T-helper 17 cell (primary cell): ENCODE measurements at places on chromosomes 3 and 15. TPM values are rescaled to one million over a fixed set of nuclear protein-coding genes. Genes with fewer than 3 reads are reported as not detected.
A peak's percentile ranks its signal among the peaks of the same experiment; 100 is the strongest.

DNA sequence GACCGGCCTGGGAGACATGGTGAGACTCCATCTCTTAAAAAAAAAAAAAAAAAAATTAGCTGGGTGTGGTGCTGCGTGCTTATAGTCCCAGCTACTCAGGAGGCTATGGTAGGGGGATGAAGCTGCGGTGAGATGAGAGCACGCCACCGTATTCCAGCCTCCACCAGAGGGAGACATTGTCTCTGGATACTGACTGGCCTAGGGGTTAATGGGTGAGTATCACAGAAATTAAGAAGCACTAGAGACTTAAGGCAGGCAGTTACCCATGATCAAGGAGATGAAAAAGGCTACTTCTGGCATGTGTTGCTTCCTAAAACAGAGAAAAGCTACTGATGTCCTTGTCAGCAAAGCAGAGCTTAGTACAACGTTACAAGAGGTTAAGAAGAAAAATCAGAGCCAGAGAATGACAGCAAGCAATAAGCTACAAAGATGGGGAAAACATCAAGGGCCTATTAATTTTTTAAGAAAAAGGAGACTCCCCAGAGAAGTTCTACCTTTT lies 8.6 kb downstream of the TFRC start:
- DNase-seq: peak; percentile 49

- no peak for DNase-seq
Measured at GRCh38 chr3:128784843-128785242, 58.9 kb downstream of the RAB7A start.

- DNase-seq: peak; percentile 31
Measured at GRCh38 chr3:16177962-16178627, 3.6 kb downstream of the GALNT15 start.

GRCh38 chr3:126264381-126264780 lies 84.0 kb upstream of the ALDH1L1 start:
- DNase-seq: no peak

DNA sequence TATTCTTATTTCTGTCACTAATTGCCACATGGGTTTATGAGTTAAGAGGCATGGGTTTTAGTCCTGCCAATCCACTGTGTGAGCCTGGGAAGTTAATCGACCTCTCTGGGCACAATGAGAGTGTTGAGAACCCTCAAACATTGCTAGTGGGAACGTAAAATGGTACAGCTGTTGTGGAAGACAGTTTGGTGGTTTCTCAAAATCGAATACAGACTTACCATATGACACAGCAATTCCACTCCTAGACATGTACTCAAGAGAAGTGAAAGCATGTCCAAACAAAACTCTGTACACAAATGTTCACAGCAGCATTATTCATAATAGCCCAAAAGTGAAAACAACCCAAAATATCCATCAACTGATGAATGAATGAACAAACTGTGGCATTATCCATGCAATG lies 5.7 kb upstream of the GNB5 start:
- no peak for DNase-seq

GRCh38 chr3:152193673-152194267 lies 75.0 kb upstream of the MBNL1 start:
- DNase-seq: no peak

GRCh38 chr15:74709011-74709410 lies 13.2 kb upstream of the EDC3 start:
- no peak for DNase-seq

DNA sequence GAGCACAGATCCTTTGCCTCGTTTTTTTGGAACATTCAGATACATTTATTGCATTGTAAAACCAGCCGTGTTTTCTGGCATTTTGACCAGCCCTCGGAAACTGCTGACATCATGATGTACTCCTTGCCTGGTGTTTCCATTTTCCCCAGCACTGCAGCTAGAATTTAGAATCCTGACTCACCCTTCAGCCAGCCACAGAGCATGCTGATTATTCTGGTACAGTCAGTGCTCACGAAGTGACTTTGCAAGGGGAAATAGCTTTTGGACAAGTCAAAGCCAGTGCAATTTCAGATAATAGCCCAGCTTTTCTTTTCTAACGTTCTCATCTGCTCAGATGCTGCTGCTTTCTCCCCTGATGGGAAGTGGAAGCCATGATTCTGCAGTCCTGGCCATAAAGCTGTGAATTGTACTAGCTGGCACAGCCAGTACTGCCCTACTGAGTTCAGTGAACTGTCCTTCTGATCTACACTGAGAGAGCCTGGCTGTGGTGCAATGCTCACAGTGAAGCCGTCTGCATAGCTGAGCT lies 12.1 kb upstream of the CNBP start:
- DNase-seq: no peak

GRCh38 chr3:149252272-149252671 lies 30.6 kb upstream of the CP start:
- DNase-seq: no peak

DNAJB8 gene
- not detected for total RNA-seq

ITIH4 gene
- total RNA-seq: 25.8 TPM

MINAR1 gene
- 0.37 TPM for total RNA-seq

IL17RE gene
- total RNA-seq: 12.4 TPM

IGSF11 gene
- total RNA-seq: 1.6 TPM
